Gastroesophageal sphincter (tissue), 4 donors: ENCODE measurements at places on chromosomes 16 and 17. TPM values are rescaled to one million over a fixed set of nuclear protein-coding genes. Genes with fewer than 3 reads are reported as not detected.

BCO1 gene
- total RNA-seq = not detected

DNA sequence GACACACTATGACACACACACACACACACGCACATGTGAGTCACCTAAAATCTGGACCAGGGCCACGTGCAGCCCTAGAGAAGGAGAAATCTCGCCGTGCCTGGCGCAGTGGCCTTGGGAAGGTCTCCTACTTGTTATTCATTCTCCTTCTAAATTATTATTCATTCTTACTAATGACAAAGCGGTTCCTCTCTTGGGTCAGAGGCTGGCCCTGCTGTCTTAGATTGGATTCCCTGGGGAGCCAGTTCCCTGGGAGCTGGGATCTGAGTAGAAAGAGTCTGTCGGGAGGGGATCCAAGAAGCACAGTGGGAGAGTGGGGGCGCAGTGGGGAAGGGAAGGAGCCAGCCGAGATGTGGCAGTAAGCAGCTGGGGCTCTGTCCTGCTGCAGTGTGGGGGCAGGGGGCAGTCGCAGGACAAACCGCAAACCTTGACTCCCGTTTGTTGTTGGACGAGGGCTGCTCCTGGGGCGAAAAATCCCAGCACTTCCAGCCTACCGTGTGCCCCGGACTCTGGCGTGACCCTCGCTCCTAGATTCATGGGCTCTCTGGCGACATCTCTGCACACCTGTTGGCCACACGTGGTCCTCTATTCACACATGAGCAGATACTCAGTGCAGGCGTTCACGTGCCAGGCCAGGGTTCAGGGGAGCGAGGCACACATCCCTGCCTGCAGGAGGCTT lies 18.7 kb upstream of the JPH3 start:
- no peak for ATAC-seq

MYADML2 gene
- total RNA-seq = not detected

GRCh38 chr16:49457196-49457595 lies 83.6 kb downstream of the C16orf78 start:
- no peak for ATAC-seq

DNA sequence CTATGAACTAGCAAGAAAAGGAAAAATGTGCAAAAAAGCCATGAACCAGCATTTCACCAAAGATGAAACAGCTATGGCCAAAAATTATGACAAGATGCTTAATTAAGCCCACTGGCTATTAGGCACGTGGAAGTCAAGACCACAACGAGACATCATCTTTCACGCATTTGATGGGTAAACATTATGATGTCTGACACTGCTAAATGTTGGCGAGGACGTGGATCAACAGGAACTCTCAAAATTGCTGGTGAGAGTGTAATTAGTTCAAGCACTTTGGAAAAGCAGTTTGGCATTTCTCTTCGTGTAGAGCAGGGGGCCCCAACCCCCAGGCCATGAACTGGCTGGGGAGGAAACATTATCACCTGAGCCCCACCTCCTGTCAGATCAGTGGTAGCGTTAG lies 39.6 kb upstream of the ADGRG1 start:
- ATAC-seq = no peak

- no peak for ATAC-seq
Measured at GRCh38 chr17:3887804-3888203, 5.0 kb downstream of the CAMKK1 start.

DNA sequence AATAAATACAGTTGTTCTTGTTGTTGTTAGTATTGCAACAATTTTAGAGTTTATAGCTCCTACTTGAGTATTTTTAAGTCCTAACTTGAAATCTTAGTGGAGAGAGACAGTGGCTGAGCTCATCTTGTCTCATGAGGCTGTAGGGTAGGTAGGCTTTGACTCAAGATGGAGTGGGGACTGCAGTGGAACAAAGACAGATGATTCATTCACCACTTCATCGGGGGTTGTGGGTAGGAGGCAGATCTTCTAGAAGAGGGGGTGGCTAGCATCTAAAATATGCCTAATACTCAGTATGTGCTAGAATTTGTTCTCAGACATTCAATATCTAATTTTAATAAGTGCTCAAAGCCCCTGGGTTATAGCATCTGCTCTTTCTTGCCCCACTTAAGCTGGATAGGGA lies 13.1 kb upstream of the MMD start:
- no peak for ATAC-seq

KRTAP9-2 gene
- total RNA-seq = not detected

DNA sequence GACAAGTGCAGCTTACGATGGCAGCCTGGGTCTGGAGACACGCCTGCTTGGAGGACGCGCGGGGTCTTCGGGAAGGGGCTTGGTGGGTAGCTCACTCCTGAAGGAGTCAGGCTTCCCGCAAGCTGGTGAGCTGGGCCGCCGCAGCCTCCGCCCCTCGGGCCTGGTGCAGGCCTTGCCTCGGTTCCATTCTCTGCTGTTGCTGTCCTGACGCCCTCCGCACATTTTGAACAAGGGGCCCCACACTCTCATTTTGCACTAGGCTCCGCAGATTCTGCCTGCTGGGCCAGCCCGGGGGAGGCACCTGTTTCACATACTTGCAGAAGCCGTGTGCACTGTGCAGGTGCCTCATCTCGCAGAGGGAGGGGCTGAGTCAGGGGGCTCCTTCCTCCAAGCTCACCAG lies 31.9 kb upstream of the CBX4 start:
- no peak for ATAC-seq

DNA sequence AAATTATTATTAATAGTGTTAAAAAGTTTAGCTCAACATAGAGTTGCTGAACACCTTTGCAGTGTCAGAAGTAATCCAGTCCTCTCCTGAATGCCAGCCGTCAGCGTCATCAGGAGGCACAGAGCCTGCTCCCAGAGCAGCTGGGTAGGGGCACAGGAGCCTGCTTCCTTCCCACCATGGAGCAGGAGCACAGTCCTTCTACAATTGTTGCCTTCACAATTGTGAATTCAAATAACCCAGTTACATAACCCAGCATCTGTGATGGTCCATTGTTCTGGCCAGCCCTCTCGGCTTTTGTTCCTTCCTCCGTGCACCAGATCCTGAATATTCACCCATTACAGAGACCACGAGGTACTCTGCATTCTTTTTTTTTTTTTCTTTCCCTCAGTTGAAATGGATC lies 393.9 kb upstream of the MAF start:
- ATAC-seq = no peak

PRR15L gene
- total RNA-seq = not detected

C16orf96 gene
- total RNA-seq = not detected

MYH3 gene
- 1.9 TPM for total RNA-seq

GRCh38 chr17:69551212-69552010 lies 136.9 kb downstream of the MAP2K6 start:
- ATAC-seq = no peak
